ENCODE measurements at places on chromosomes 2 and 18.

DNA sequence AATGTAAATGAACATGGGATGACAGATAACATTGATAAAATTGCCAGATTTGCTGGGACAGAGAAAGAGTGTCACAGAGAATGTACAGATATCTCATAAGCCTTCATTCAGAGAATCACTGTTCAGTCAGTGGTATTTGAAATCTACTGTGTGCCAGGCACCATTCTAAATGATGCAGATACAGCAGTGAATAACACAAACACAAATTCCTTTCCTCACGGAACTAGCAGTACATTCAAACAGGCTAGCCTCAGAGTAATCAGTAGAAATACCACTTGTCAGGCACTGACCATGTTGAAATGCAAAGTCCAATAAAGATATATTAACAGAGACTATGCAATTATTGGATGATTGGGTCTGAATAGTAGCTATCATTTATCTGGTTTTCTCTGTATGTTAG lies 211.0 kb downstream of the RDH14 start:
- DNase-seq, result no peak

- no peak for DNase-seq
Observed at GRCh38 chr2:119678021-119678656, 862 bp upstream of the TMEM177 start.

DNA sequence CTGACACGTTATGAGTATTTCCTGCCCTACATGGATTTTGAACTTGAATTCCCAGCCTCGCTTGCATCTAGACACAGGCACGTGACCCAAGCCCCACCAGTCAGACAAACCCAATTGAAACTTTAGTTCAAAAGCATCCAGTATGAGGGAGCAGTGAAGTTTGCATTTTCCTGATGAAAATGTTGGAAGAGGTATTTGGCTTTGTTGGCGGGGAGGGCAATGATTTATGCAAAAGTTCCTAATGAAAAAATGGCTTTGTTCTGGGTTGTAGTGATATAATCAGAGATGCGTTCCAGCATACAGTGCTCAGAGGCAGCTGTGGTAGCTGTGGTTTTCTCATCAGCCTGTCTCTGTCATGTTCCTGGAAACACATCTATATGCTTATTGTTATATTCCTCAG lies 36.8 kb upstream of the CPS1 start:
- peak; percentile 67 for DNase-seq

GRCh38 chr2:226364217-226364616 lies 435.4 kb downstream of the IRS1 start:
- DNase-seq, result no peak

- DNase-seq, result no peak
Observed at GRCh38 chr2:190514676-190515075, 19.8 kb downstream of the NEMP2 start.

DNA sequence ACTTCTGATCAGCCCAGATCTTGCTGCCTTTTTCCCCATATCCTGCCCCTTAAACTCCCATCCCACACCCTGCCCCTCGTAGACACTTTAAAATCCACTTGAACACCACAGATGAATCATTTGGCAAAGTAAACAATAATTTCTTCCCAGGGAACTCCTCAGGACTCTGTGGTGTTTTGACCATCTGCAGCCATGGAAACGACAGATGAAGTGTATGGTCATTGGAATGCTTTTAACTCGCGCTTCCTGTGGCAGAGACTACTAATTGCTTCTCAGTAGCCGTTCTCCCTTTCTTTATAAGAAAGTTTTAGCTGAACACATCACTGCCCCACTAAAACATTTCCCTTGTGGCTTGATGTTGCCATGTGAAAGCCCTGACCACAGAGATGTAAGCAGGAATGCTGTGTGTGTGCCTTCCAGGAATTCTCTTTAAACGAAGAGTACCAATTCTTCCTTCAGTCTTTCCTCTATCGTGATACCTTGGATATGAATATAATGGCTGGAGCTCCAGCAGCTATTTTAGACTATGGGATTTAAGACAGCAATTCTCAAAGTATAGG lies 92.7 kb upstream of the PARD3B start:
- no peak for DNase-seq

DNA sequence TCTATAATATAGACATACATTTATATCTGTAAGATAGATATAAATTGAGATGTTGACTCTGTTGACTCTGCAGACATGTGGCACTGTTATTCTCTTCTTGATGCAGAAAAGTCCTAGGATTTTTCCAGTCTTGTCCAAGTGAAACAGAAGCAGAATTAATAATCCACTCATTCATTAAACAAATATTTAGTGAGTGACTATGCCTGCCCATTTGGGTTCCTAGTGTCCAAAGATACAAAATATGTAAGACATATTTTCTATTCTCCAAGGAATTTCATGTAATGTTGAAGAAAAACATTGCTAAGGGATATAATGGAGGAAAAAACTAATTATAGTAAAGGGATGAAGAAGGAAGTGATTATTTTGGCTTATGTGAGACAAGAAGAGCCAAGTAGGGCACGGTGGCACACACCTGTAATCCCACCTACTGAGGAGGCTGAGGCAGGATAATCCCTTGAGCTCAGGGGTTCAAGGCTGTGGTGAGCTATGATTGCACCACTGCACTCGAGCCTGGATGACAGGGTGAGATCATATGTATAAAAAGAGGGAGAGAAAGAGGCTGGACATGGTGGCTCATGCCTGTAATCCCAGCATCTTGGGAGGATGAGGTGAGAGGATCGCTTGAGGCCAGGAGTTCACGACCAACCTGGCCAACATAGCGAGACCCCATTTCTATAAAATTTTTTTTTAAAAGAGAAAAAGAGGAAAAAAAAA lies 19.9 kb upstream of the PLEKHH2 start:
- DNase-seq, result no peak

GRCh38 chr2:3491306-3491705 lies 28.0 kb downstream of the ADI1 start:
- DNase-seq, result no peak

GRCh38 chr2:46610021-46610420 lies 130.7 kb downstream of the TMEM247 start:
- no peak for DNase-seq

DNA sequence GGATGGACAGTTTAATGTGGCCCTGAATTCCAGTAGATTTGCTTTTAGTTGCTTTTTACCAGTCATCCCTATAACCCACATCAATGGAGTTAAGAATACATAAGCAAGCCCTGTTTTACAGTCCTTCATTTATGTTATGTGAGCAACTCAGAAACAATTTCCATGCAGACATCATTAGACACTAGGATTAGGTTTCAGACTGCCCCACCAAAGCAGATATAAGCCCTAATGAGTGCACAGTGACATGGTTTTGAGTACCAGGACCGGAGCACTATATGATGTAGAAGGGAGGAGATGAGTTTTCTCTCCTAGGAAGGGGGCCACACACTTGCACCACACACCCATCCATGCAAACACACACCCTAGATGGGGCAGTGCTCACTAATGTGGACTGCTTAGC lies 15.5 kb downstream of the KCNS3 start:
- DNase-seq, result no peak

DNA sequence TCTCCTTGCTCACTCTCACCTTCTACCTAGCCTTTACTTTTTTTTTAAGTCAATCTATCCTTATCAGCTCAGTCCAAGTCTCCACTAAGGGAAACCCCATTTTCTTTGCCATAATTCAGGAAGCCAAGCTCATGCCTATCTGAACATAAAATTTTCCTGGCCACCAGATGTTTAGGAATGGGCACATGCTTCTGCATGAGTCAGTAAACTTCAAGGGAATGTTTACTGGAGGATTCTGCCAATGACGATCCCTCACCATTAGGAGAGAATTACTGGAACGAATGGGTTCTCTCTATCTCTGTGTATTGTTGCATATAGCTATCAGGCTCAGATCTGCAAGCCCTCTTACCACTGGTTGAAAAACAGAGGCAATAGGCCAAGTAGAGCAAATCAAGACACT lies 731.7 kb upstream of the ZNF804A start:
- no peak for DNase-seq

DNA sequence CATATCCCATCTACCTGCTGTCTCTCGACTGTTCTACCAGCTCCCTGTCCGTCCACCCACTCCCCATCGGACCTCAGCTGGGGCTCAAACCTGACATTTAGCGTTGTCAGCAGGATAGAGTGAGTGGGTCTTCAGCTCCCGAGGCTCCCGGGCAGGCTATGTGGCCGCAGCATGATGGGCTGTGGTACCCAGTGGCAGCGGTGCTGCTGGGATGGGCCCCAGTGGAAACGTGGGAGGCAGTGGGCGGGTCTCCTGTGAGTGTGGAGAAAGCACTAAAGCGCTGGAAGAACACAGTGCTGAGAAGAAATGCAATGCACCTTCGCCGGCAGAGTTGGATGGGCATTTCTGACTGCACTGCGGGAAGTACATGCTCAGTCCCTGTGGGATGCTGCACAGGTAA lies 204.8 kb upstream of the SYT4 start:
- no peak for DNase-seq

DNA sequence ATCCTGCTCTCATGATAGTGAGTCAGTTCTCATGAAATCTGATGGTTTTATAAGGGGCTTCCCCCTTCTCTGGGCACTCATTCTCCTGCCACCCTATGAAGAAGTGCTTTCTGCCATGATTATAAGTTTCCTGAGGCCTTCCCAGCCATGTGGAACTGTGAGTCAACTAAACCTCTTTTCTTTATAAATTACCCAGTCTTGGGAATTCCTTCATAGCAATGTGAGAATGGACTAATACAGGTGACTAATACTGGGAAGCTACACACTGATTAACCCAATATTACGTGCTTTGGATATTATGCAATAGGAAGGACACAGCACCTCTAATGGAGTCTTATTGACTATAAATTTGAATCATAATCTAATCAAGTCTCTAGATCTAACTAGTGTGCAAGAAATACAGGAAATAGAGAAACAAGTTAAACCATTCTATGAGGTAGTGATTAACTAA lies 107.2 kb upstream of the ETAA1 start:
- DNase-seq, result no peak

GRCh38 chr2:72993147-72993932 lies 76.0 kb downstream of the EMX1 start:
- DNase-seq, result no peak

- DNase-seq, result no peak
Observed at GRCh38 chr2:64978514-64979268, 10.5 kb upstream of the SLC1A4 start.

GRCh38 chr2:160353166-160353565 lies 140.4 kb downstream of the RBMS1 start:
- DNase-seq, result no peak

DNA sequence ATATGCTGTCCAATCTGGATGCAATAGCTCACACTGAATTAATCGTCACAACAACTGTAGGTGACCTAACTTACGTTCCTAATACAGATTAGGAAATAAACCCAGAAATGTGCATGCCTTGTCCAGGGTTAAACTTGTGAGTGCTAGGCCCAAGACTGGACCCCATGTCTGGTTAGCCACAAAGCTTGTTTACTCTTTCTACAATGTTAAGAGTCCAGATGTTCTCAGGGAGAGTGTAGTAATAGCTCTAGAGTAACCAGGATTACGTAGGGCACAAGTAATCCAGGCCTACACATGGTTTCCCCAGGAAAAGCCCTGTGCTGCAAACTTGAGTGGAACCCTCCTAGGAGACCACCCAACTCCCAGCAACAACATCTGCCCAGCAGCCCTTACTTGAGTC lies 26.2 kb downstream of the TRIB2 start:
- no peak for DNase-seq

DNA sequence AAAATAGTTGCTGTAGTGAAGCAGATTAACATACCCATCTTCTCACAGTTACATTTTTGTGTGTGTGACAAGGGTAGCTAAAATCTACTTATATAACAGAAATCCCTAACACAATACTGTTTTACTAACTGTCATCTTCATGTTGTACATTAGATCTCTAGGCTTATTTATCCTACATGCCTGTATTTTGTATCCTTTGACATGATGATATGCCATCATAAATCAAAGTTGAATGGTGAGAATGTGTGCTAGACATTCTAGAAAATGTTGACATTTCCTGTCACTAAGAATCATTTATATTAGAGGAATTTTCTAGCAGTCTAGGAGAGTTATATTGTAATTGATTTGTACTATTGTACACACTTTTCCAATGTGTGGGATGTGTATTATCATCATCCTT lies 21.5 kb upstream of the CALCRL start:
- no peak for DNase-seq

DNA sequence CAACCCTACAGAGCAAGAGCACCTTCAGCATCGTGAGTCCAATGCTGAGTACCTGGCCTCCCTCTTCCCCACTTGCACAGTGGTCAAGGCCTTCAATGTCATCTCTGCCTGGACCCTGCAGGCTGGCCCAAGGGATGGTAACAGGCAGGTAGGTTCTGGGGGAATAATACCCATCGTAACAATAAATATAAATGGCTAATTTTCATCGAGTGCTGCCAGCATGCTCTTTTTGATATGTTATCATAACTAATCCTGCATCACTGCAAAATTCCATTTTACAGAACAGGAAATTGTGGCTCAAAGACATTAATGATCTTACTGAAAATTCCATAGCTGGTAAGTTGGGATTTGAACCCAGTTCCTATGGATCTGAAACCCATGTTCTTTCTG lies 22.2 kb downstream of the STEAP3 start:
- DNase-seq, result no peak

- DNase-seq, result no peak
Observed at GRCh38 chr2:129605646-129606045, 373.8 kb upstream of the RAB6C start.

- DNase-seq, result no peak
Observed at GRCh38 chr2:58517881-58518280, 276.8 kb upstream of the FANCL start.

DNA sequence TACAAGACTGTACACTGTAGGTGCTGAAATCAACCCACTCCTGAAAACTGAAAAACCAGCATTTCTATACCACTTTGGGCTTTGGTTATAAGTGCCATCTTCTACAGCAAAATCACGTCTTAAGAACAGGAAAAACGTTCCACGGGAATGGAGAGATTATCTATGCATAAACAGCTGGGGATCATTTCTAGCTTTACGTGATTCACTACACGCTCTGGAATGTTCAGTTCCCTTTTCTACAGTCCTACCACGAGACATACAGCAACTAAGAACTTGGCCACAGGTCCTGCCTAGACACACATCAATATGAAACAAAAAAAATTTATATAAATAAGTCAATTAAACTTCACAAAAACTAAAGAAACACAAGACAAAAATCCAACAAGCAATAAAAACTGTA lies 3.6 kb downstream of the CXCR4 start:
- DNase-seq, result no peak
